Mesothelial cell of epicardium (in vitro differentiated cells): ENCODE measurements at places on chromosomes 16 and 17. TPM values are rescaled to one million over a fixed set of nuclear protein-coding genes. Genes with fewer than 3 reads are reported as not detected.

Gene PPM1E
- total RNA-seq = 0.31 to 0.32 TPM (median 0.31 TPM) in 3 replicates

Gene G6PC1
- total RNA-seq = not detected in 3 replicates

Gene GALNS
- 41.3 to 44.7 TPM (median 42.4 TPM) in 3 replicates for total RNA-seq

Gene CLEC18C
- total RNA-seq = 0.16 TPM in 1 of 3 replicates, not detected in the others

DNA sequence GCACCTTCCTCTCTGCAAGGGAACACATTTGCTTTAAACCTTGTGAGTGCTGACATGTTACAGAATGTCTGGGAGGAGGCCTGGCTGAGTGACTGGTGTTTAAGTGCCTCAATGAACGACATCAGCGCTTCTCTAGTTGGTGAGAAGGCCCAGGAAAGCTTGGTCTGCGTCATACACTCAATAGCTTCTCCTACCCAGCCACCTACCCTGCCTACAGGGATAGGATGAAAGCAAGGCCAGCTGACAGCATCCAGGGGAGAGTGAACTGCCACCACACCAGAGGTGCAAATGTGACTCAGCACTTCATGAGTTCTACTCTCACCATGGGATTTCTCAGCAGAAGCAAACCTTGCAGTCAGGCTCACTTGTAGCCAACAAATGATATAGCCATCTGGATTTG is 31.7 kb upstream of the CFAP20 start:
- no peak for DNase-seq

DNA sequence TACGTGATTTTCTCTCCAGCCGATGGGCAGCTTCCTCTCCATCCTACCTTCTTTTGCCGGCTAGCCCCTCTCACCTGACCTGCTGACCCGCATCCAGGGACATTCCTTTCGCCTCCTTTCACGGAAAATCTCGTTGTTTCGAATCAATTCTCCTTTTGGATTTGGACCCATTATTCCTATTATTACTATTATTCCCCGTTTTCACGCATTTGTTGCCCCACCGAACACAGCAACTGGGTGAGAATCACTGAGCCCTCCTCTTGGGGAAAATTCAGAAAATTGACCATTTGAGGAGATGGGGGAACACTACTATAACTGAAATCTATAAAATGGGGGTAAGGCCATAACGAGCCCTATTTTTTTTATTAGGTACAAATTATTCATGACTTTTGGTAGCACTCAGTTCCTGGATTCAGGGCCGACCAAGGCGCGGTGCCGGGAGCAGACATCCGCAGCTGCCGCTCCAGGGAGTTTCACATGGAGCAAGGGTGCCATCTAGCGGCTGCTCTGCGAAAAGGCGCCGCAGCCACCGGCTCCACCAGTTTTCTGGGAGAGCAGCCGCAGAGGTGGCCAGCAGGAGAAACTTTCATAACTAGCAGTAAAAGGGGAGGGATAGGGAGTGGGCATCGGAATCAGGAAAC is 3.3 kb upstream of the HOXB8 start:
- DNase-seq = peak; percentile 88

GRCh38 chr17:238071-238963 is 56.9 kb upstream of the DOC2B start:
- no peak for DNase-seq

DNA sequence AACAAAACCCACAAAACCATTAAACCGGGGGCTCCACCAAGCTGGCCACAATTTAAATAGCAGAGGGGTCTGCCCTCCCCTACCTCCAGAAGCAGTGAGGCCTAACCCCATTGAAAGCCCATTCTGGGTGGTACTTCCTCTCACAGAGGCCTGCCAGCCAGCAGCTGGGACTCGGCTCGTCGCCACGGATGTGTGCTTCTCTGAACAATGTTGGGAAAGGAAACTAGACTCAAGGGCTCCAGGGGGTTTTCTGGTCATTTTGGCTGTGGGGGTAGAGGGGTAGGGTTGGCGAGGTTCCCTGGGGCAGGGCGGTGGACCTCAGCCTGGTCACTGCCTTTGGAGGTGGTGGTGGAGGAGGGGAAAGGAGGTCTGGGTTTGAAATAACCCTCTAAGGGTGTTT is 4.7 kb upstream of the PLCG2 start:
- no peak for DNase-seq

GRCh38 chr17:1186214-1186820 is 6.5 kb upstream of the ABR start:
- no peak for DNase-seq

- peak; percentile 1 for DNase-seq
These were observed 17.3 kb downstream of the TBX4 start for GRCh38 chr17:61469474-61469873.

- no peak for DNase-seq
These were observed 20.0 kb upstream of the FOXJ1 start for GRCh38 chr17:76160896-76161528.

DNA sequence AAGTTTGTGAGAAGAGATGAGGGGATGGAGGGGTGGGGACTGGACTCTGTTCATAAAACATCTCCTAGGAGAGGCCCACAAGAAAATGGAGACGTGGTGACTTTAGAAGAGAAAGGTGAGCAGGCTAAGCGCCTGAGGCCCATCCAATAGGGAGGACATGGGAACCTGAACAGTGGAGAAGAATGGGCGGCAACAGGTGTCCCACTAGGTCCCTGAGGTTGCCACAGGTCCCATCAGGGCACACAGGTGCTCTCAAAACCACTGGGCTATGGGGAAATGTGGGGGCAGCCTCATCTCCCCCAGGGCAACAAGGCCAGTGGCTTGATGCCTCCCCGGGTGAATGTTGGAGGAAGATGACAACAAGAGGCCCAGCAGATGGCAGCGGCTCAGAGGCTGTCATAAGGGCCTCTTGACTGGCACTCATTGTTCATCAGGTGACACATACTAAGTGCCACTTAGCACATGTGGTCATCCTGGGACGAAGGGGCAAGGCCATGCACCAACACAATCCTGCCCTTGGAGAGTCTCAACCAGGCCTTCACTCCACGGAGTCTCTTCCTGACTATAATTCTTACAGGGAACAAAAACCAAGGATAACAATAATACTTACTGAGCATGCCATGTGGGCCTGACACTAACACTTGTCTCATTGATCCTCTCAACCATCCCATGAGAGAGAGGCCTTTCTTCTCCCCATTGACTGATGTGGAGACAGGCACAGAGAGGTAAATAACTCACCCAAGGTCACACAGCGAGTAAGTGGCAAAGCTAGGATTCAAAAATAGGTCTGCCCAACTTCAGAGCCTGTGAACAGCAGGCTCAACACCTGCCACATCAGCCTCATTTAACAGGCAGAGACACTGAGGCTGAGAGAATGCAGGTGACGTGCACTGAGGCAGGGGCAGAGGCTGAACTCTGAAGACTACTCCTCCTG is 38.0 kb downstream of the CUEDC1 start:
- DNase-seq = no peak

DNA sequence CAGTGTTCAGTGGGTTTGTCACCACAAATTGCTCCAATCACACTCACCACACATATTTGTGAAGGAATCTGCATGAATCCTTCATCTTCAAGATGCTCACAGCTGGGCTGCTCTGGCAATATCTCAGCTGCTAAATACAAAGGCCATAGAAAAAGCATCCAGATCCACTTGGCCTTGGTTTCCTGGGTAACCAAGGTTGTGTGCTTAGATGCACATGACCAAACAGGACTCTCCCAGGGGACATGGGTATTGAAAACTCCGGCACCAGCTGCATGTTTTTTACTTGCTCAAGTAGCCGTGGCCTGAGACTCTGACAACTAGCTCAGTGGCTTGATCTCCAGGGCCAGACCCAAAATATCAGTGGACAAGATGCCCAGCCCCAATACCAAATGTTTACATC is 131.3 kb downstream of the CBLN1 start:
- no peak for DNase-seq

- DNase-seq = no peak
These were observed 7.3 kb downstream of the MAPK8IP3 start for GRCh38 chr16:1713331-1713730.

GRCh38 chr16:12784076-12784475 is 19.6 kb downstream of the CPPED1 start:
- DNase-seq = no peak
